Psoas muscle (tissue), 8 donors: ENCODE measurements at places on chromosomes 4 and X. TPM values are rescaled to one million over a fixed set of nuclear protein-coding genes. Genes with fewer than 3 reads are reported as not detected.

DNA sequence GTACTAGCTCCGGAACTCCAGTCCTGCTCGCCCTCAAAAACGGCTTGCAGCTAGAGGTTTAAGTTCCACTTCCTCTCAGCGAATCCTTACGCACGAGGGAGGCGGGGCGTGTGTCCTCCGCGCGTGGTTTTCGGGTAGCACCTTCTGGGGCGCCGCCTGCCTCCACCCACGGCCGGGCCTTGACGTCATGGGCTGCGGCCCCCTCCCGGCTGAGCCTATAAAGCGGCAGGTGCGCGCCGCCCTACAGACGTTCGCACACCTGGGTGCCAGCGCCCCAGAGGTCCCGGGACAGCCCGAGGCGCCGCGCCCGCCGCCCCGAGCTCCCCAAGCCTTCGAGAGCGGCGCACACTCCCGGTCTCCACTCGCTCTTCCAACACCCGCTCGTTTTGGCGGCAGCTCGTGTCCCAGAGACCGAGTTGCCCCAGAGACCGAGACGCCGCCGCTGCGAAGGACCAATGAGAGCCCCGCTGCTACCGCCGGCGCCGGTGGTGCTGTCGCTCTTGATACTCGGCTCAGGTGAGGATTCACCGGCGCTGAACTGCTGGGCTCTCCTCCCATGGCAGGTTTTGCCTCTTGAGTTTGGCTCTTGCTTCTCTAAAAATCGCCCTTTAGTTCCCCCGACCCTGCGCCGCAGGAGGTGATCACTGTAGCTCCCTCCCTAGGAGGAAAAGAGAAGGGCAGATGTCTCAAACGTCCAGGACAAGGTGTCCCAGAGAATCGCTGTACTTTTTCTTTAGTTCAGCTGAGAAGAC is at the start of gene AREG:
Gene AREG (plus strand): TSS at position 246 of the 752 bp plus-strand sequence. CDS start 210 bp downstream, at position 456.
- DNase-seq = peak; percentile 75

DNA sequence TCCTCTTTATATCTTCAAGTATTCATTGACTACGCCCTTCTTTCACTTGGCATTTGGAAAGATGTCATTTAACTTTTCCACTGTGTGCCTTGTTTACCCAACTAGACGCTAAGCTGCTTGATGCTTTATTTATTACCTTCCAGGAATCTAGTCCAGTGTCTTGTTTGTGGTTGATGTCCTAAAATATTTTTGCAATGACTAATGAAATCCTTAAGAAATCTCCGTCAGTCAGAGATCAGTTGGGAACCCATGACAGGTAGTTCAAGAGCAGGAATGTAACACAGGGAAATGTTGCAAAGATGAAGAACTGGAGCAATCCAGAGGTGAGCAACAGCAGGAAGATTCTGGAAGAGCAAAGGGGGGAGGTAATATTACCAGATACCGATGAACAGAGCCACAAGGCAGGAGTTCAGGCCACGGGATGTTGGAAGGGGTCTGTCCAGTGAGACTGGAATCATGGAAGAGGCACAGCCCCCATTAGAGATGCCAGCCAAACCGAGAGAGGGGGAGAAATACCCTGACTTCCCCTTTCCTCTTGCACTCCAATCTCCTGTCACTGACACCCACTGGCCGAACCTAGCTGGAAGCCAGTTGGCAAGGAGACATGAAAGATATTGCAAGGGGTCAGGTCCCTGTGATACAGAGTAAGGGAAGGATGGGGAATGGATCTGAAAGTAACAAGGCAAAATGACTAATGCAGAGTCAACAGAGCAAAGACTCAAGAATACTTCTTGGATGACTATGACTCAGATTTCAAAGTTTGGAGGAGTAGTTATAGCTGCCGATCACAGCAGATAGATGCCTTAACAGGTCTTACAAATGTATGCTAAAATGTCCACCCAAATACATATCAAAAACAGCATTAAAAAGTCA is 62.7 kb upstream of the PHKA2 start:
- DNase-seq = no peak

DNA sequence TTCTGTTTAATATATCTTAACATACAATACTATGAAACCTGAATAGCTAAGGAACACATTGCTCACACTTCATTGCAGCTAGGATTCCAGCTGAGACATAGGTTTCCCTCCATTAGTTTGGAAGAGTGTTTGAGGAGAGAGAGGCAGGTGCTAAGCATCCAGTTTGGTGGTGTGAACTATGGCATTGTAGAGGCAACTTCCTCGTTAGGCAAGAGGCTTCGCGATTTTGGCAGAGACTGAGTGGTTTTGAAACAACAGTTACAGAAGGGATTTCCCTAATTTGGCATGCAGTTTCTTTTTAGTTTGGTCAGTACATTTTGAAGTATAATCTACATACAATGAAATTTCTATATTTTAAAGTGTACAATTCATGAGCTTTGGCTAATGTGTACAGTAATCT is 117.1 kb upstream of the BMP3 start:
- no peak for DNase-seq

DNA sequence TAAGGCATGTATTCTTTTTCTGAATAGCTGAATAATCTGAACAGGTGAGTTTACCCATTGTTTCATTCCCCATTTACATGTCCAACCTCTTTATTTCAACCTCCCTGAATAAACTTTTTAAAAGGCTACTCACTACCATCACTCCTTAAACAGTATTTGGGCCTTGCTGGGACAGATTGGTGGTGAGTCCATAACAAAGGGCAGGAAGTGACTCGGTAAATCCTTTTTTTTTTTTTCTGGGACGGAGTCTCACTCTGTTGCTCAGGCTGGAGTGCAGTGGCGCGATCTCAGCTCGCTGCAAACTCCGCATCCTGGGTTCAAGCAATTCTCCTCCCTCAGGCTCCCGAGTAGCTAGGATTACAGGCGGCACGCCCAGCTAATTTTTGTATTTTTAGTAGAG is 23.4 kb upstream of the SEC24B start:
- DNase-seq = no peak

DNA sequence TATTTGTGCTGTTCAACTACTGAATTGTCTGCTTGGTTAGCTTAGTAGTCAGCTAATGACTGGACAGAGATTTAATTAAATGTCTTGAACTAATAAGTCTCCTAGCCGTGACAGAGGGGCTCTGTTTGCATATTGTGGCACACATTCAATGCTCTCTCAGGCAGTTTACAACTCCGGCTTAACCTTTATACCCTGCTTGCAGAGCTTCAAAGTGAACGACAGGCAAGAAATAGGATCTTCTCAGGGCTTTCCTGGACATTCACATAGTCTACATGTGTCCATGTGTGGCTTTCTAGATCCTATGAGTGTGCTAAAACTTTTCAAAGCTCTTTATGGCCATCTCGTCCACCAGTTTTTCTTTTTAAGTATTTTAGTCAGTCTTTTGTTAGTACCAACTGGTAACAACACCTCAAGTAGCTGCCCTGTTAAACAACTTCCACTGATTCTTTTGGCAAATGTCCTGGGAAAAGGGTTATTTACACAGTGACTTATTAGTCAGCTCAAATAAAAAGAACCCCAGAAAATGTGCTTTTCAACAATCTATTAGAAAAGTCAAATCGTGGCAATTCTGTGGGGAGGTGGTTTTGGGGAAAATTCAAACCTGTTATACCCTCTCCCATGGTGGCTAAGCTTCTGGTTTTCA is 28.6 kb downstream of the OR13H1 start:
- DNase-seq = no peak

DNA sequence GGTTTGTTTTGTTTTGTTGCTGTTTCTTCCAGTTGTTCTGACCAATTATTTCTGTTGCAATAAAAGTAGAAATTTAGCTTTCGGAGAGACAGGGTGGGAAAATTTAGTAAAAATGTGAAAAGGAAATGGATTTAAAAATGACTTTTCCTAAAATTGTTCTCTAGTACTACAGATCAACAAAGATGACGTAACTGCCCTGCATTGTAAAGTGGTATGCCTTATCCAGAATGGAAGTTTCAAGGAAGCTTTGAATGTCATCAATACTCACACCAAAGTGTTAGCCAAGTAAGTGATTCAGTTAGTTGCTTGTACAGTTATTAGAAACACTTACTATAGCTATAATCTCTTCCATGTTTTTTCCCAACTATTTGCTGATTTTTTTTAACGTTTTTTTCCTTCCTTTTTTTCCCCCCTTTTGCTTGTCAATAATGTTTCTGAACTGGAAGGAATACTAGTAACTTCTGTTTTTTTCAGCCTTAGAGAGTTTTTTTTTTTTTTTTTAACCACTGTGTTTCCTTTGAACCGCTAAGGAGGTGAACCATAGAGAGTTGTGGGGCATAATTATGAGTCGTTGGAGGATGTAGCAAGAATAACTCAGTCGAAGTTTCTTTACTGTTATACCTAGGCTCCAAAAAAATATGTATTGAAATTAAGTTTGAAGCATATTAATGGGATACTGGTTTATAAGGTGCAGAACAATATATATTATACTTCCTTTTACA is 2.2 kb downstream of the SRP72 start:
- no peak for DNase-seq

GRCh38 chr4:160835789-160836188 is 1328.0 kb downstream of the FSTL5 start:
- no peak for DNase-seq

DNA sequence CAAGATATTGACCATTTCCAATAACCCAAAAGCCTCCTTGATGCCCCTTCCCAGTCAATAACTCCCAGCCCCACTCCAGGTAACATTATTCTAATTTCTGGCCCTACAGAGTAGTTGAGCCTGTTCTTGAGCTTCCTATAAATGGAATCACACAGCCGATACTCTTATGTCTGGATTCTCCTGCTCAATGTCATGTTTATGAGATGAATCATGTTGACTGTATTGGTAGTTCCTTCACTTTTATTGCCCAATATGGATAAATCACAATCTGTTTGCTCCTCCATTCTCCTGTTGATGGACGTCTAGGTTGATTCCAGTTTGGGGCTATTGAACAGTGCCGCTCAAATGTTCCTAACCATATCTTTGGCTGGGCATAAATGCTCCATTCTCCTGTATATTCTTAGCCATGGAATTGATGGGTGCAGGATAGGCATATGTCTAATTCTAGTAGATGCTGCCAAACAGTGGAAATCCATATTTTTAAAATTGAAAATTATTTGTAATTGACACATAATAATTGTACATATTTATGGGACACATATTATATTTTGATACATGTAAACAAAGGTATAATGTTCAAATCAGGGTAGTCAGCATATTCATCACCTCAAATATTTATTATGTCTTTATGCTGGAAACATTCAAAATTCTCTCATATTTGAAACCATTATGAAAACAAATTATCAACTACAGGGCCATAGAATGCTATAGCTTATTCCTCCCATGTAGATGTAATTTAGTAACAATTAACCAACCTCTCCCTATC is 40.5 kb upstream of the SLC2A9 start:
- DNase-seq = no peak

DNA sequence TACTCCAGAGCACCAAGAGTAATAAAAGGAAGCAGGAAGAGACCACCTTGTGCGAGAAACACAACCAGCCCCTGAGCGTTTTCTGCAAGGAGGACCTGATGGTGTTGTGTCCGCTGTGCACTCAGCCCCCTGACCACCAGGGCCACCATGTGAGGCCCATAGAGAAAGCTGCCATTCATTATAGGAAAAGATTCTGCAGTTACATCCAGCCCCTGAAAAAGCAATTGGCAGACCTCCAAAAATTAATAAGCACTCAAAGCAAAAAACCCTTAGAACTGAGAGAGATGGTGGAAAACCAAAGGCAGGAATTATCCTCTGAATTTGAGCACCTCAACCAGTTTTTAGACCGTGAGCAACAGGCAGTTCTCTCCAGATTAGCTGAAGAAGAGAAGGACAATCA is 5.7 kb downstream of the TRIM75 start:
- no peak for DNase-seq

GRCh38 chr4:115418635-115419396 is 305.4 kb upstream of the NDST4 start:
- no peak for DNase-seq

Gene DIPK2B
- polyA plus RNA-seq = 8.2 TPM

Gene CDKL5
- polyA plus RNA-seq = 0.48 TPM

Gene GPRIN3
- 0.49 TPM for polyA plus RNA-seq
